ENCODE measurements at places on chromosomes 3 and 15. TPM values are rescaled to one million over a fixed set of nuclear protein-coding genes. Genes with fewer than 3 reads are reported as not detected.

TMA7 gene
- polyA plus RNA-seq, result 316 TPM

GOLGA8S gene
- 1.6 TPM for polyA plus RNA-seq

PRR20G gene
- not detected for polyA plus RNA-seq

LPCAT4 gene
- 51.9 TPM for polyA plus RNA-seq

C15orf62 gene
- 2.3 TPM for polyA plus RNA-seq

GOLGA6A gene
- 0.18 TPM for polyA plus RNA-seq

AMOTL2 gene
- polyA plus RNA-seq, result 85.9 TPM

MYLK gene
- 126 TPM for polyA plus RNA-seq

DNA sequence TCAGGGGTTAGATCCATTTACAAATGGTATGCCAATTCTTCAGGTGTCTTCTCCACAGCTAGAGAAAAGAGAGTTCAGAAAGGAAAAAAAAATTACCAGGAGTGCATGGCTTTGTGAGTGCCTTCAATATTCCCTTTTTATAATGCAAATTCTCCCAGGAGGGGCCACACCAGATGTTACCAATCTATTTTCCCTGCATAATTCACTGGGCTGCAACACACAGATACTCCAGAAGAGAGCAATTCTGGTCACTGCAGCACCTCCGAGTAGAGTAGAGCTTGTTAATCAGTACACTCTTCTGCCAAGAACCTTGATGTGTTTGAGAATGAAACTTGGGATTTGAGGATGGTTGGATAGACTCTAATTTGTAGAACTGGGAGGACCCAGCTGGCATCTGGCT lies 80.7 kb upstream of the SPRED1 start:
- no peak for DNase-seq

- DNase-seq, result no peak
Observed at GRCh38 chr3:183208260-183208659, 44.8 kb upstream of the B3GNT5 start.

GRCh38 chr3:124032311-124032880 lies 40.5 kb upstream of the ROPN1 start:
- DNase-seq, result peak; percentile 24

DNA sequence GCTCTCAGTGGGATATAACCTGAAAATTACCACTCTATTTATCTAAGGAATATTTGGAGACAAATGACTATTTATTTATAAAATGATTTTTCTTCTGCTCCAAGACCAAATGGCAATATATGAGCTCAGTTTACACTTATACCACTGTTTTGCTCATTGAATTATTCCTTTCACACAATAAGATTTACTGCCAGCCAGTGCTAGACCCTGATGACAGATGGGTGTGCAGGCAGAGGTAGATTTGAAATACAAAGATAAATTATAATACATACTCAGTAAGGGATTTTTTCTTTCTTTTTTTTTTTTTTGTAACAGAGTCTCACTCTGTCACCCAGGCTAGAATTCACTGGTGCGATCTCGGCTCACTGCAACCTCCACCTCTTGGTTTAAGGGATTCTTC lies 980.3 kb downstream of the EPHA3 start:
- DNase-seq, result no peak

- no peak for DNase-seq
Observed at GRCh38 chr3:126040386-126040785, 43.5 kb downstream of the SLC41A3 start.

DNA sequence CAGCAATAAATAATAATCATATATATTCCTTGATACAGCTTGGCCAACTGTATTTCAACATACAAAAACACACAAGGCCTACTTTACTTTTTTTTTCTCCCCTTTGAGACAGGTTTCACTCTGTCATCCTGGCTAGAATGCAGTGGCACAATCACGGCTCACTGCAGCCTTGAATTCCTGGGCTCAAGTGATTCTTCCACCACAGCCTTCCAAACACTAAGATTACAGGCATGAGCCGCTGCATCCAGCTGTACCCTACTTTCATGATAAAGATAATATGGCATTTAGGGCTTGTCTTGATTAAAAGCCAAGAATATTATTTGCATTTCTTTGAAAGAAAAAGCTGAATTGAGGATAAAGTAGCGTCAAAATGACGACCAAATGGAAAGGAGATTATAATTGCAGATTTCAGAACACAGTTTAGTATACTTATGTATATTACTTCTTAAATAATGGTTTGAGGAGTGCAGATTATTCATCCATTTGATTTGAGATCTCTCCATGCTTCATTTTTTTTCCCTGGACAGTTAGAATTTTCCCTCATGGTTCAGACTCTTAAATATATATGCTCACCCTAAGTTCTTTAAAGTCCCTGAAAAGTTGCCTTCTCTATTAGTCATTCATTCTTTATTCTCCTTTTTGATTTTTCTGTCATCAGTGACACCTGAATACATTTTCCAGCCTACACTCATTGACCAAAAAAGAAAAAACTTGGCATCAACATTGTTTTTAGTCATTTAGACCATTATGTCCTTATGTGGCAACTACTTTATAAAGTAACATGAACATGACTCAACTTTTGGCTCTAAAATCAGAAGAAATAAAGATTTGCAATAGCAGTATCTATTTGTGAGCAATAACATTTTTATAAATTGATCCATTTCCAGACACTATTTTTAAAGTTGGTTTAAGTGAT lies 48.5 kb upstream of the MLF1 start:
- DNase-seq, result no peak

- peak; percentile 56 for DNase-seq
Observed at GRCh38 chr3:8555725-8556472, 54.3 kb downstream of the LMCD1 start.

- no peak for DNase-seq
Observed at GRCh38 chr3:36063992-36064391, 316.3 kb upstream of the STAC start.

DNA sequence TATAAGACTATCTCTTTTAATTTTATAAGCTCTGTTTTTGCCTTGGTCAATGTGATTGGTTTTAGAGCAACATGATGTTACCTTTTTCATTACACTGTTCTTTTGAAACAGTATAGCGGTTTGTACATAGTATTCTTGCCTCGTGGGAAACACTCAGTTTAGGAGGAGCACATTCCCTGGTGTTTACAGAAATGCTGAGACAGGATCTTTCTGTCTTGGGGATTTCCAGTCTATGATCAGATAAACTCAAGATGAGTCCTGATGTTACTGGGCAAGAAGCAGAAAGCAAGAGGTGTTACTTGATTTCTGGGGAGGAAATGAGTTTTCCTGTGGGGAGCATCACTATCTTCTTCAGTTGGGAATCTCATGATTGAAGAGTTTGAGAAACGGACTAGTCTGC lies 2.5 kb downstream of the TMEM266 start:
- no peak for DNase-seq

- peak; percentile 39 for DNase-seq
Observed at GRCh38 chr3:77042882-77043281, 3.0 kb downstream of the ROBO2 start.

DNA sequence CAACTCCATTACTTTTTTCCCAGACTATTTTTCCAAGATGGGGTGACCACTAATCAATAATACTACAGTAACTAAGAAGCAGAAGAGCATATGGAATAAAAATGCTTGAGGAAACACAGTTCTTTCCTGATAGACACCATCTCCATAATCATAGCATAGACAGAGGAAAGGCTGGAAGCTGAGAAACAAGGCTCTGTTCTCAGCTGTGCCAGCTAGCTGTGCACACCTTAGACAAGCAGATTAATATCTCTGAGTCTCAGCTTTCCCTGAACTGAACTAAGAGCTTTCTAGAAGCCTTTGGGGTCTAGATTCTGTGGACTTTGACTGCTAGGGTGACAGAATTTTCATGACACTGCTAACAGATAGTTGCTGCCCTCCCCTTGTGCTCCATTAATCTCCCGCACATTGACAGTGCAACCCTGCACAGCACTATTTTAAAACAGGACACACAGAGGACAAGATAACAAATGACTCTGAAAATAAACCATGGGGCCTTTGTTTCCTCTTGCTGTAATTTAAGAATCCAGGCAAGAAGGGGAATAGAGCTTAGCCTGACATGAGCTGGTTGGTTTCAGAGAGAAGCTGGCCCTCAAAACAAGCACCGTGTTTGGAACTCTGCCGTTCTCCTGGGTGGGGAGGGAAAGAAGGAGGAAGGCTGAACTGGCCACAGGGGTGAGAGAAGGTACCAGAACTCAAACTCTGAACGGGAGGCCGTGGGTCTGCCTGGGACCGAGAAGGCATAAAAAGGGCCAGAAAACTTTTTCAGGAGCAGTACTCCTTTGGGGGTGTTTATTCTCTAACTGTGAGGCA lies 67.4 kb downstream of the ATP13A5 start:
- DNase-seq, result peak; percentile 62

GRCh38 chr3:153055779-153056178 lies 106.2 kb upstream of the RAP2B start:
- no peak for DNase-seq

GRCh38 chr3:158486200-158486599 lies 84.8 kb upstream of the MLF1 start:
- DNase-seq, result no peak

DNA sequence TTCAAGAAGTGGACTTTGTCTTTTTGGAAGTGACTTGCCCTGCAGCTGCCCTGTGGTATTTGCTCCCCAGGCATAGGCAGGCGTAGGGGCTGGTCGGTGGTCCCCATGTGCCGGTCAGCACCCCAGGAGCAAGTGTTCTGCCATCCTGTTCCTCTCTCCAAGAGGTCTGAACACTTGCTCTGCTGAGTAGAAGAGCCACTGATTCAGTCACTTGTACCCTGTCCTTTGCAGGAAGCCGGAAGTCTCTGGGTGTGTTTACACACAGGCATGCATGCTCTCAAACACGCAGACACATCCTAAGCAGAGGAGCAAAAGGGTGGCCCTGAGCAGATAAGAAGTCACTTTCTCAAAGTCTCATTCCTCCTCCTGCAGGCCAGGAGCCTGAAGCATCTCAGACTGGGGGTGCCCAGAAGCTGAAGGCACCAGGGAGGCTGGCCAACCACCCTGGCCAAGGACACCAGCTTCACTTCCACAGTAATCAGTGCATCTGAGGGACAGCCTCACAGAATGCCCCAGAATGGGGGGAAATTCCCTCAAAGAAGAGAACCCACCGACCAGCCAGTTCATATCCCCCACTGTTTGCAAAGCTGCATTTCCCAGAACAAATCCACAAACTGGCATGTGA lies 88.7 kb upstream of the POMGNT2 start:
- no peak for DNase-seq

GRCh38 chr3:48270306-48270705 lies 29.4 kb downstream of the ZNF589 start:
- DNase-seq, result no peak

DNA sequence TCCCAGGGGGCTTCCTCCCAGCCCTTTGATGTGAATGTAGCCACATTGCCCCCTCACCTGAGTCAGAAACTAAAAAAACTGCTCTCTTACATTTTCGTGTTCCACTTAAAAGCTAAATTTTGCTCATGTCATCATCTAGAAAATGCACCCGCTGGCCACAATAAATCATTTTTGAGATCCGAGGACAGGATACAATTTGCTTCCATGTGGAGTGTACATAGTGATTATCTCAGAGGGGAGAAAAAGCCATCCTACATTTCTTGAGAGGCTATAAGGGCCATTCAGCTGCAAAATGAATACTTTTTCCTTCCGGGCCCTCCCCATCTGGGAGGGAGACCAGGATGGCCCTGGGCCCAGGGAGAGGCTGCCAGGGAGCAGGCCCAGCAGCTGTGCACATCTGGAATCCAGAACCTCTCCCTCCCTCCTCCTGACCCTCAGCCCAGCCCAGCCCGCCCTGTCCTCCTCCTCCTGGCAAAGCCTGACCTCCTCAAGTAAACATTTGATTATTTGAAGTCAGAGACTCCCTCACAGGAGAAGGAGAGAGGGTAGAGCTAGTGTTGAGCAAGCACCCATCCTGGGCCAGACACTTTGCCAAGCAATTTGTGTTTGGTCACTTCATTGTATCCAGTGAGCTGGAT lies 59.1 kb downstream of the CORO2B start:
- DNase-seq, result no peak

DNA sequence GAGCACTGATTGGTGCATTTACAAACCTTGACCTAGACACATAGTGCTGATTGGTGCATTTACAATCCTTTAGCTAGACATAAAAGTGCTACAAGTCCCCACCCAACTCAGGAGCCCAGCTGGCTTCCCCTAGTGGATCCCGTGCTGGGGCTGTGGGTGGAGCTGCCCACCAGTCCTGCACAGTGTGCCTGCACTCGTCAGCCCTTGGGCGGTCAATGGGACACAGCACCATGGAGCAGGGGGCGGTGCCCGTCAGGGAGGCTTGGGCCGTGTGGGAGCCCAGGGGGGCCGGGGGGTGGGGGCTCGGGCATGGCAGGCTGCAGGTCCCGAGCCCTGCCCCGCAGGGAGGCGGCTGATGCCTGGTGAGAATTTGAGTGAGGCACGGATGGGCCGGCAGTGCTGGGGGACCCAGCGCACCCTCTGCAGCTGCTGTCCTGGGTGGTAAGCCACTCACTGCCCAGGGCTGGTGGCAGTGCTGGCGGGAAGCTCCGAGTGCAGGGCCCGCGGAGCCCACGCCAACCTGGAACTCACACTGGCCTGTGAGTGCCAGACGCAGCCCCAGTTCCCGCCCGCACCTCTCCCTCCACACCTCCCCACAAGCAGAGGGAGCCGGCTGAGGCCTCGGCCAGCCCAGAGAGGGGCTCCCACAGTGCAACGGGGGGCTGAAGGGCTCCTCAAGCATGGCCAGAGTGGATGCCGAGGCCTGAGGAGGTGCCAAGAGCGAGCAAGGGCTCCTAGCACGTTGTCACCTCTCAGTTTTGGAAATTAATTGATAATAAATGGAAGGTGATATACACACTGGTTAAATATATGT lies 207.7 kb downstream of the RAP2B start:
- no peak for DNase-seq

DNA sequence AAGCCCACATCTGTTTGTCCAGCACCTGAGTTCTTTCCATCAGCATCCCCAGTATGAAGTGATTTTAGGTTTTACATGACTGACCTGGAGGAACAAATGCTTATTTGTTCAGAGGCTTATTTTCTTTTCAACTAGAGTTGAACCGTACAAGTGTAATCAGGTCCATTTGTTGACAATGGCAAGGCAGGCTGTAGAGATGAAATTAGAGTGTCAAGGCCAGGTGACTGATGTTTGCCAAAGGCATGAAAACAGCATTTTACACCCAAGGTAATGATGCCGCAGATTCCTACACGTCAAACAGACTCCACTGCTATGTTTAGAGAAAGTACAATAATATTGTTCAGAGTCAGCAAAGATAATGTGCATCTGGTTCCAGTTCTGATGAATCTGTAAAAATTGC lies 96.5 kb downstream of the KCNAB1 start:
- DNase-seq, result no peak

GRCh38 chr15:31004220-31004733 lies 12.8 kb upstream of the MTMR10 start:
- no peak for DNase-seq

DNA sequence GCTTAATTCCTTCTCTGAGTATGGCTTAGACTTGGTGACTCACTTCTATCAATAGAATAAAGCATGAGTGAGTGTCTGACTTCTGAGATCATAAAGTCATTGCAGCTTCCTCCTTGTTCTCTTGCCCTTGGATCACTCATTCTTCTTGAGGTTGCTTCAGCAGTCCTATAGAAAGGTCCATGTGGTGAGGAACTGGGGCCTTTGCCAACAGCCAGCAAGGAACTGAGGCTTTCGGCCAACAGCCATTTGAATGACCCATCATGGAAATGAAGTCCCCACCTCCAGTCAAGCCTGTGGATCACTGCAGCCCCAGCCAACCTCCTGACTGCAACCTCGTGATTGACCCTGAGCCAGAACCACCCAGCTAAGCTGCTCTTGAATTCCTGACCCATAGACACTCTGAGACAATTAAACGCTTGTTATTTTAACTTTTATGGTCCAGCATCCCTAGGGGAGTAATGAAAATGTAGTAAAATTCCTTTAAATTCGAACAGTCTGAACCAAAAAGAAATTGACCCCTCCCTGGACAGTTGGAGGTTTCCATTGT lies 84.5 kb downstream of the WDR76 start:
- DNase-seq, result no peak

Measured in renal pelvis (tissue), 12 donors.